ENCODE measurements at places on chromosomes 5 and 9.

DNA sequence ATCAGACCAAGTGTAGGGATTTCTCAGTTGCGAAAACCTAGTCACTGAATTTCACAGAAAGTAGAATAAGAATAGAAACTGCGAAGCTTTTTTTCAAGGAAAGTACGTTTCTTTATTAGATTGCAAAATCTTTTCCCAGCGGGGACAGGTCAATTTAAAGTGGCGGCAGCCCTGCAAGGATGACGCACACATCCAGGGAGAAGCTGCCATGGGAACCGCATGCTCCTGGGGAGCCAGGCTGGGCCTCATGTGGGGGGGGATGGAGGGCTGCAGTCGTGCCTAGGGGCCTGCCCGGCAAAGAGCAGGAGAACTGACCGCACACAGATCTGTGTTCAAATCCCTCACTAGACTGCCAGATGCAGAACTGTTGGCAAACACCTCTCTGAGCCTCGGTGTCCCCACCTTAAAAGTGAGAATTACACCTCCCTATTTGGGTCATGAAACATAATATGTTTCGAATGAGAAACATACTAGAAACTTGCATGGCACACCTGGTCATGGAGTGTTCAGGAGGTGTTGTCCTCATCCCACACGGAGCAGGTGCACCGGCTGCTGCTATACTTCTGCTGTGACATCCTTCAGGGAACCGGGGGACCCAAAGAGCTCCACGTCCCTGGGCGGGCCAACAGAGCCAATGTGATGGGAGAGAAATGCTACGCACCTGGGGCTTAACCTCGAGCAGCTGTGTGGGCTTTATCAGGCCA lies 127.8 kb upstream of the PHYKPL start:
- DNase-seq, result no peak

DNA sequence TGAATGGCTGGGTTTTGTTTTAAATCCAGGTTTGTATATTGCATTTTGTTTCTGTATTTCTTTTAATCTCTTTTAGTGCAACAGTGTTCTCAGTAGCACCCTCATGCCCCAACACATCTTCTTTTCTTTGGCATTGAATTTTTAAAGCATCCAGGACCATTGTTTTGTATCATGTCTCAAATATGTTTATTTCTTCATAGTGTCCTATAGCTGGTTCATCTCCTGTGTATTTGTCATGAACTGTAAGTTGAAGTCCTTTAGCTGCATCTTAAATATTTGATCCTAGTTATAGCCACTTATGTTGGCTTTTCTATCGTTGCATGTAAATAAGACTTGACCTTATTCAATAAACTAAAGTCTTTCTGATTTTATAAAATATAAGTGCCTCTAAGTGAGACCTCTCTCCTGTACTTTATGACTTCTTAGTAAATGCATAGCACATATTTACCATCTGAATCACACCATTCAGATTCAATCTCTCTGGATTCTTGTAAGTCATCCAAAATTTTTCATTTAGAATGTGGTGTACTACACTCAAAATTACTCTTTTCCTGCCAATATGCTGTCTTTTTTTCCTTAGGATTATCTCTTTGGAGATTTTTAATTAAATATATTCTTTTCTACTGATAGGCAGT lies 21.0 kb upstream of the ERCC6L2 start:
- no peak for DNase-seq

GRCh38 chr5:79628276-79628675 lies 16.0 kb downstream of the TENT2 start:
- DNase-seq, result no peak

GRCh38 chr5:157464519-157465171 lies 4.6 kb downstream of the NIPAL4 start:
- DNase-seq, result peak; percentile 41

DNA sequence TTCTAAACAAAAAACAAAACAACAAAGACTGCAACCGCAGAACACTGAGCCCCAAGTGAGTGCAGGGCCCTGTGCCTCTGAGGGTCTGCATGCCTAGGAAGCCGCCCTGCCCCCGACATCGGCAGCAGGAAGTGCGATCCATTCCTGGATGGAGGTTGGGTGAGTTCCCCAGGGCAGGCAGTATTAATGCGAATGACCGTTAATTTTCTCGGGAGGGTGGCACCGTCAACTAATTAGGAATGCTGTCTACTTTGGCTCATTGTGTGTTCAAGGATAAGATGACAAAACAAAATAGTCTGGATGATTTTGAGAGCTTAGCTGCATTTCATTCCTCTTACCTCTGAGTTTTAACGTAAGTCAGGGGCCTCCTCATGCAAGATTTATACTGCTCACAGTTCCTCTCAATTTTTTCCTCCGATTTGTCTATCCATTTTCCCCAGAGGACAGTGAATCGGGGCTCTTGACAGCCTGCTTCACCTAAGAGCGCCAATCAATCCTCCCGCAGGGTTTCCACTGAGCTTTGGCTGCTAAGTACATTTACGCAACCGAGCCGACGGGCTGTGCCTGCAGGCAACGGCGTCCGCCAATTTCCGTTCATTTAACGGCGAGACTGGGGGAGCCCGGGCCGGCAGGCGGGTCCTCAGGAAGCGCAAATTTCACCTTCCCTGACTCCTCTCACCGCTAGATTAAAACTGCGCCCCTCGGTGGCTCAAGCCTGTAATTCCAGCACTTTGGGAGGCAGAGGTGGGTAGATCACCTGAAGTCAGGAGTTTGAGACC lies 2.9 kb upstream of the NXNL2 start:
- no peak for DNase-seq

DNA sequence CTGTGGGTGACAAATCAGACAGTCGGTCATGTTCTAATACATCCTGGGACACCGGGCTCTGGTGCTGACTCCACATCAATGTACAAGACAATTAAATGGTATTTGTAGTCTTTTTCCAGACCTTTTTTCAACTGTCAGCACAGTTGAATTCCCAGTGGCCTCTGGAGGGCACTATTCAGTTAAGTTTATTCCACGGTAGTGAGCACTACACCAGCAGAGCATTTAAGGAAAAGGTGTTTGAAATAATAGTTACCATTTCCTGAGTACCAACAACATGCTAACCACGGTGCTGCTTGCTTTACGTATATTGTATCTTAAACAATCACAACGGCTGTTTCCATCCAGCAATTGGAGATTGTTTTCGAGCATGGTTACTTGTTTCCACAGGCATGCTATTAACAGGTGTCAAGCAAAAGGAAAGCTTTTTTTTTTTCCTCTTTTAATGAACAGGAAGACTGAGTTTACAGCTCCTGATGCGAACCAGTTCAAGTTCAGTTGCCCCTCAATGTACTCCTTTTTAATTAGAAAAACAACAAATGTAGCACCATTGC lies 186.7 kb downstream of the PDZD2 start:
- DNase-seq, result no peak

- DNase-seq, result no peak
Measured at GRCh38 chr9:126162611-126163381, 163.8 kb upstream of the MVB12B start.
